ENCODE measurements at places on chromosomes 16 and 17.

DNA sequence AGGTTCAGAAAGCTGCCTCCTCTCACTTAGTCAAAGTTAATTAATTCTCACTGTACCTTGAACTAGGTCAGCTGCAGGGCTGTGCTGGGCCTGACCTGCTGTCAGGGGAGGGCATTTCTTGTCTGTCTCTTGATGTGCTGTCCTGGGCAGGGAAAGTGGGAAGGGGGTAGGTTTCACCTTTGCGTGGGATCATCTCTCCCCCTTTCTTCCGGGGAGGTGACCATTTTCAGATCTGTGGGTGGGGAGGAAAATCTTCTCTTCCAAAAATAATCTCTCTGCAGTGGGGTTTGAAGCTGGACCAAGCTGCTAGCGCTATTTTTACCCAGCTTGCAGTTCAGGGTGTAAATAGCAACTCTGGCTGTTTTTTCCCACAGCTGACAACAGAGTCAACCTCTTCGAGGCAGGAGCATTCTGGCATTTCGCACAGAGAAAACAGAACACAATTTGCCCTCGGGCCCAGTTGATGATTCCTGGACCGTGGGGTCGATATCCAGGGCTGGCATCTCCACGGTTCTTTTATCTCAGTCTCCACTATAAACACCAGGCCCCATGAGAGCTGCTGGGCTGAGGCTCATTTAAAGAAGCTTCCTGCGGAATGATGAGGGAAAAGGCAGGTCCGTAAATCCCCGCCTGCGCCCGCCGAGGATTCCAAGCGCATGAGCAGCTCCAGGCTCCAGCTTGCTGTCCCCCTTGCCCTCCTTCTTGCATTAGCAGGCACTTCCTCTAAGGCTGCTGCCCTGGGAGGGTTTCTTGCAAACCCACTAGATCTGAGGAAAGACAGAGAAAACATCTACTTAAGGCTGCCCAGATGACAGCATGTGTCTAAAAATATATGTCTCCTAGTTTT is 93.9 kb downstream of the YPEL2 start:
- no peak for DNase-seq

DNA sequence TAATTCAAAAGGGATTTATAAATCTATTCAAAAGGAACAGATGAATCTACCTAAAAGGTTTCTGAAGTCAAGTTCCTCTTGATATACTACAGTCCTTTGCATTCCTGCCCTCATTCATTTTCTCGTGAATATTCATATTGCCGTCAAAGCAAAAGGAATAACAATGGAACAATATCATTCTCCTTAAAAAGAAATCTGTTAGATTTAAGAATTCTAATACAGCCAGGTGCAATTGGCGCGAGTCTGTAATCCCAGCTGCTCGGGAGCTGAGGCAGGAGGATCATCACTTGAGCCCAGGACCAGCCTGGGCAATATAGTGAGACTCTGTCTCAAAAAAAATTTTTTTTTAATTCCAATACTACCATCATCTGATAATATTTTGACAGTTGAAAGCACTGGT is 130.3 kb downstream of the BRIP1 start:
- no peak for DNase-seq

GRCh38 chr17:42329025-42329976 is 41.0 kb downstream of the STAT5A start:
- DNase-seq = no peak

GRCh38 chr17:34401165-34401564 is 38.1 kb upstream of the CCL1 start:
- DNase-seq = no peak

- no peak for DNase-seq
Measured at GRCh38 chr16:55569025-55569424, 2.5 kb downstream of the CAPNS2 start.

DNA sequence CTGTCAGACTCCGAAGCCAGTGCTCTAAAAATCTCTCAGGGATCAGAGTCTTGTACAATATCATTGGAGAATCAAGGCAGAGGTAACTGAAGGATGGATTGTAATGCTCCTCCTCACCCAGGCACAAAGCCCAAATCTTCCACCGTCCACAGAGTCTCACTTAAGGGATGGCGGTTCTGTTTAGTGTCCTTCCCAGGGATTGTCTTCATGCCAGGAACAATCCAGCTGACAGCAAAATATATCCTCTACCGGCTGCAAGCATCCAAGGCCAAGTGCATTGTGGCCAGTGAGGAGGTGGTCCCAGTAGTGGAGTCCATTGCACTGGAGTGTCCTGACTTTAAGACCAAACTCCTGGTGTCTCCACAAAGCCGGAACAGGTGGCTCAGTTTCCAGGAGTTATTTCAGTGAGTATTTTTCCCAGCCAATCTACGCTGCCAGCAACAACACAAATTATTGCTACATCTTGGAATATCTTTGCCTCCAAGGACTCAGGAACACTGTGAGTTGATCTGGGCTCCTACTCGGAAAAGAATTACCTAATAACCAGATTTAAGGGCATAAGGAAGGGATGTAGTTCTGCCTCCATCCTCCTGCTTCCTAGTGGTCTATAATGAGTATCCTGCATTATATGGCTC is 13.9 kb upstream of the ACSM1 start:
- no peak for DNase-seq

GRCh38 chr16:10121491-10121890 is 60.7 kb downstream of the GRIN2A start:
- DNase-seq = peak; percentile 55

DNA sequence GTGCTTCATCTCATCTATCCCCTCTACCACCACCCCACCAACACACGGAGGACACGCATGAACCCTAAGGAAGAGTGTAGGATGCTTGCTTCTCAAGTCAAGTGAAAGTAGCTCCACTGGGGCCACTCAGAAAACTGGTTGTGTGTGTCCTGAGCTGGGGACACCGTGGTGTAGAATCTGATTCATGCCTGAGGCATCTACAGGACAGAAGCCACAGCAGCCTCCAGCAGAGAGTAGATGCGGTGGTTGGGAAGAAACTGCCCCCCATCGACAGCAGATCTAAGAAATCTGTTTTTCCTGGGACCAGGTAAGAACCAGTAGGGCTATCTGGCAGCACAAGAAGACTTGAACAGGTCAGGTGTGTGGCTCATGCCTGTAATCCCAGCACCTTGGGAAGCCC is 51.9 kb upstream of the HLF start:
- DNase-seq = no peak

GRCh38 chr17:43402567-43402966 is 3.8 kb downstream of the ARL4D start:
- DNase-seq = no peak

DNA sequence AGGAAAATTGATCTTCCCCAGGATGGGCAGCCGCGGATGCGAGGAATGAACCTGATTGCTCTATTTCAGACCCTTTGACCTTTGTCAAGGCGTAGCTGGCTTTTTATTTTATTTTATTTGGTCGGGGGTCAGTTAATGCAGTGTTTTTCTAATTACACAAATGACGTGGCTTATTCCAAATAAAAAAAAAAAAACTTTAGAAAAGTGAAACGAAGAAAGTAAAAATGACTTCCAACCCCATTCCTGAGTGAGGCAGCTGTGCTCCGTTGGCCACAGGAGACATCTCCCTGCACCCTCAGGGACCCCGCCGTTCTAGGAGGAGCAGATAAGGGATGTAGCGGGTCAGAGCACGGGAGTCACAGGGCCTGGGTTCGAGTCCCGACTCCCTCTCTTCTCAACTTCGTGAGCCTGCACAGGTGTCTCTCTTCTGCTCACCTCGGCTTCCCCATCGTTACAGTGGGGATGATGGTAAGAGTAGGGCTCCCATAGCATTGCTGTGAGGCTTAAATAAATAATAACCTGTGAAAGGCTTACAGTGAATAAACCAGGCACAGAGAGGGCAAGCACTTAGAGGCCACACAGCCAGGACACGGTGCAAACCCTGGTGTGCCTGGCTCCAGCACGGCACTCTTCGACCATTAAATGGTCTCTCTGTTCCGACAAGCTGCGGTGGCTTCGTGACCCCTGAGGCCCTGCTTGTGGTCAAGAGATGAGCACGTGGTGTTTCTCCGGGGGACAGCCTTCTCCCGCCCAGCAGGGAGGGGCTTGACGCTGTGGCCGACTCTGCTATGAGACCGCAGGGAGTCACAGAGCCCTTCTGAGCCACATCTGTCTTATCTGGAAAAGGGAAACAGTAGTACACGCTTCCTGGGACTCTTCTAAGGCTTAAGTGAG is 10.2 kb downstream of the FOXF1 start:
- DNase-seq = no peak

GRCh38 chr16:13630374-13630773 is 289.6 kb upstream of the ERCC4 start:
- no peak for DNase-seq

DNA sequence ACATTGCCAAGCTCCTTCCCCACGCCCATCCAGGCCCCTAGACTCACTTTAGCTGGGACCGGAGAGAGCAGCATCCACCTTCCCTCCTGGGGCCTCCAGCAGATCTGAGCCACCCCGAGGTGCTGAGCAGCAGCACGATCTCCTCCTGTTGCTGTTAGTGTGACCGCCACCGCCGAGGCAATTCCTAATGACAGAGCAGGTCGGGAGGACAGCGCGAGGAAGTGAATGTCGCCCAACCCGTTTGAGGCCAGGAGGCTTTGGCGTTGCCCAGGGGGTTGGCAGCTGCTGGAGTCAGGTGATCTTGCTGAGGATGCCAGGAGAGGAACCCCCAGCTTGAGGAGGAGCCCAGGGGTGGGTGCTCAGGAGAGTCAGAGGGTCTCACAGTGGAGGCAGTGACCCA is at the start of gene RNF222:
RNF222 (minus strand) TSS at position 192 of the 400 bp plus-strand sequence. CDS start 4,366 bp downstream, outside the sequence.
- DNase-seq = no peak

GRCh38 chr17:6570731-6571451 is 14.5 kb upstream of the PITPNM3 start:
- no peak for DNase-seq

DNA sequence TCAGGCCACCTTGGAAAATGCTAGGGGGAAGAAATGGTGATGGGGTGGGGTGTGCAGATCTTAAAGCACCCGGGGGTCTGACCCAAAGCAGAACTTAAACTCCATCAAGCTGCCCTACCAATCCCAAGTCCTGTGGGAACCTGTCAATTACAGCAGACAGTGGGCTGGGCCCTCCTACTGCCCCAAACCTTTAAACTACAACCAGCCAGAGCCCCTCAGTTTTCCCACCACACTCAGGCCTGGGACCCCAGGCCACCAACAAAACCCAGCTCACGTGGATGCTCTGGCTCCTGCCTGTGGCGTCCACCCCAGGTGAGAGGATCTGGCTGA is 2.7 kb downstream of the MYO18A start:
- DNase-seq = no peak

DNA sequence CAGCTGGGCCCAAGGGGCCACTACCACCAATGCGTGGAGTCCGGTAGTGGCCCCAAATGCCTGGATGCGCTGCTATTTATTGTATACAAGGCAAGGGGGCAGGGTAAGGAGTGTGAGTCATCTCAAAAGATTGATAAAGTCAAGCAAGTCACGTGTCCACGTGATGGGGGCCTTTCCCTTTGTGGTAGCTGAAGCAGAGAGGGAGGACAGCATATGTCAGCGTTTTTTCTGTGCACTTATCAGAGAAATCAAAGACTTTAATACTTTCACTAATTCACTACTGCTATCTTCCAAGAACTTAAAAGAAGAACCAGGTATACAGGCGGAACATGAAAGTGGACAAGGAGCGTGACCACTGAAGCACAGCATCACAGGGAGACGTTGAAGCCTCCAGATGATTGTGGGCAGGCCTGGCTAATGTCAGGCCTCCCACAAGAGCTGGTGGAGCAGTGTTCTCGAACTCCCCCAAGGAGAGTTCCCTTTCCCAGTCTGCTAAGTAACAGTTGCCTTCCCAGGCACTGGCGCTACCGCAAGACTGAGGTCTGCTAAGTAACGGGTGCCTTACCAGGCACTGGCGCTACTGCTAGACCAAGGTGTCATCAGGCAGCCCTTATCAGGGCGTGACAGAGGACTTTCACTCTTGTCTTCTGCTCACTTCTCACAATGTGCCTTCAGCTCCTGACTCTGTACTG is 10.8 kb upstream of the ASB16 start:
- no peak for DNase-seq

DNA sequence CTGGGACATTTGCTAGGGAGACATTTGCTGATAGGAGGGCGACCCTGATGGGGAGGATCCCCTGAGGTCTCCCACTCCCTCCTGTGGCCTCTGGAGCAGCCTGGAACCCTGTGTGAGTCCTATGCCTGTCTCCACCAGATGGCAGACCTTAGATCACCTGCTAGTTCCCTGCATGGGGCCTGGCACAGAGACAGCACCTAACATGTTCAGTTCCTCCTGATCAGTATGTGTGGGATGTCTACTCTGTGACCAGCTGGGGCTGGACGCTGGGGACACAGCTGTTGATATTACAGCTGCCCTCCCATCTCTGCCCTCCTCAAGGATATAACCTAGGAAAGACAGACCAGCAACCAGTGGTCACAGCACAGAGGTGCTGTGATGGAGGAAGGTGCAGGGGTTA is 1.1 kb upstream of the ADCY7 start:
- DNase-seq = no peak

DNA sequence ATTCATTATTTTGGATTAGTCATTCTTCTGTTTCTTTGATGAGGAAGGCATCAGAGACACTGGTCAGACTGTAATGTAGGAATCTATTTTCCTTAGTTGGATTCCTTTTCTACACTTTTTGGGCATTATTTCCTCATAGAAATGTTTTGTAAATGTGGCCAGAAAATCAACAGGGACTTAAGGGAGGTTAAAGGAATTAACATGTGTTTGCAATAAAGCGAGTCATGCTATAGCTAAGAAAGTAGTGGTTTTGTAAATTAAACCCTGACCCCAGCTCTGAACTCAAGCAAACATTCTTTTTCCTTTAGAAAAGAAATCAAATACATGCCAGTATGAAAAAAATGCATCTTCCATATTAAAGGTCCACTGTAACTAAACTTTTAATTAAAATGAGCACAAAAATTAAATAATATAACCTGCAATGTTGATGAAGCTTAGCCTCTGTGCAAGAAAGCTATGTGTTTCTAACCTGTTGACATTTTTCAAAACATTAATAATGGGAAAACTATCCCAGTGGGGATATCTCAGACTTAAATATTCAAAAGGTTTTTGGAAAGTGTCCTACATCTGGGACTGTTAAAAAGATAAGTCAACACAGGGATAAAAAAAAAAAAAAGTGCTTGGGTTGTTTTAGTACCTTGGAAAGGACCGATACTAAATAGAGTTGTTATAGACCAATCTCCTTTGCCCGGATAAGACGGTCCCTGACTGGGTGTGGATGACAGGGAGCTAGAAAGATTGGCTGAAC is 428.0 kb downstream of the CA10 start:
- DNase-seq = no peak

- DNase-seq = no peak
Measured at GRCh38 chr16:27906883-27907282, 156.6 kb downstream of the GSG1L start.

- DNase-seq = no peak
Measured at GRCh38 chr17:28846231-28846630, 3.6 kb upstream of the FAM222B start.

DNA sequence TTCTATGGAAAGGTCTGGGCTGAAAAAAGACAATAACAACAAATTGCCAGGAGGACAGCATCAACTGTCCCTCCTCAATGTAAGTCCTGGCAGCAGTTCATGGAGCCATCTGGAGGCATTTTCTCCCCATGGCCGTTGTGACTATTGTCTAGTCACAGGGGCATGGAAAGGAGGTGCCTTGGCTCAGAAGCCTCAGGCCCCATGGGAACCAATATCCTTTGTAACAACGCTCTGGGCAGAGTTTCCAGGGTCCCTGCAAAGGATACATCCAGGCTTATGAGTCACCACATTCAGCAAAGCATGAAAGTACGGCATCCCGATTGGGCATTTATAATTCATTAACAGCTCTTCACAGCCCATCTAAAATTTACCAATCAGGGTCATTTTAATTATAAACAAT is 85.2 kb downstream of the GLG1 start:
- no peak for DNase-seq

GRCh38 chr17:76841776-76842405 is 26.3 kb upstream of the MGAT5B start:
- no peak for DNase-seq
